GM12864 (cell line): ENCODE measurements at places on chromosomes 4 and X.

DNA sequence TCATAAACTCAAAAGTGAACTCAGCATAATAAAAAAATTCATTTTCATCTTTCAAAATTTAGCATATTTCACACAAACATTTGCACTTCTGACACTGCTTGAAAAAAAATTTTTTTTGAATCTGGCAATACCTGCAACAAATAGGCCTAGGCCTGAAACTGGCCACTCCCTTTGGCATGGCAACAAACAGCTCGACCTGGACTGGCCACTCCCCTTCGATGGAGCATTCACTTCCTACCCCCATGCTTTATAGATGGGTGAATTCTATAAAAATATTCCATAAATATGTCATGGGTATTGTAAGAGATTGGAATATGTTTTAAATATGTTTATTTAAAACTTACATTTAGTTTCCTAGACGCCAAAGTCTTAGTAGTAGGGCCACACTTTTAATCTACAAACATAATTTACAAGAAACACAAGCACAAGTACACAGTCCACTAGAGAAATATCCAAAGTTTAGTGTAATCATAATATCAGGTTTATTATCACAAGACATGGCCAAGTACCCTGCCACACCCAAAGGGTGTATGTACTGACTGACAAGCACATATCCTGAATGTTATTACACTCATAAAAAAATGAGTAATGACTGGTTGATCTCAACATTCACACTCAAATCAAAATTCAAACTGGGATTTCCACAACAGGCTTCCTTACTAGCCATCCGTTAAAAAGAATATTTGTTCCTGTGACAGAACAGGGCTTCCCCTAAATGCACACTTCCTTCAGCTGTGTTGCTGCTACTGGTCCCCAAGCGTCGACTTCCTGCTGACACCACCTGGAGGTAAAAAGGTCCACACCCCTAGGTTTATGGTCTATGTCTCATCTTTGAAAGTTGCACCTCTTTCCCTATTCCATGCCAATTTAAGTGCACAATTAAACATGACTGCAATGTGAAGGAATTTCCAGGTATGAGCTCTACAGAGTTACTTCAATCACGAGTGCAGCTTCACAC, 271.5 kb downstream of the NR3C2 start:
- no peak for DNase-seq

- DNase-seq, result no peak
These were observed 186.5 kb downstream of the MSL3 start for GRCh38 chrX:11944501-11944900.

DNA sequence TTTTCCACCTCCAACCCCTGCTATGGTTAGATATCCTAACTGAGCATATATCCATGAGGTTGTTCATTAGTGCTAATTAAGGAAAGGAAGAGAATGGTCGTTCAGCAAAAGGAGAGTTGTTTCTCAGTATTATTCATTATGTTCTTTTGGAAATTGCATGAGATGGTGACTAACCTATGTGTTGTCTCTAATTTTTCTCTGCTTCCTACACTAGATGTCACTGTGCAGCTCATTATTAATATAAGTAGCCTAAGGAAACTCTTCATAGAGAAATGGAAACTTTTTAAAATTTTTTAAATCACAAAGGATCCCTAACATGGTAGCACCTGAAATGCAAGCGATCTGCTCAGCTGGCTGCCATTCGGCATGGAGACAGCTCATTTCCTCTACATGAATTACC, 67.7 kb upstream of the FAM9A start:
- DNase-seq, result no peak

GRCh38 chr4:168999809-169000208, 10.2 kb downstream of the CBR4 start:
- no peak for DNase-seq

DNA sequence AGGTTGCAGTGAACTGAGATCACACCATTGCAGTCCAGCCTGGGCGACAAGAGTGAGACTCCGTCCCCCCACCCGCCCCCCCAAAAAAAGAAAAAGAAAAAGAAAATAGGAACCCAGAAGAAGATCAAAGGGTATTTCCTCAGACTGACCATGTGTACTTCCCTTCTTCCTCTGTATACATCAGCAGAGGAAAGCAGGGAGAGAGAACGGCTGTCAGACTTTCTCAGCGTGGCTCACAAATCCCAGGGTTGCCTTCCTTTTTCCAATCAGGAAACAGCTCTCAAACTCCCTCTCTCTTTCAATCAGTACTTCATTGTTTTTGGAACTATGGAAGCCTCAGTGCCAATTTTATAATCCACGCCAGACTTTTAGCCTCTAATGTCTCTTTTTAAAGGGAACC, 59.1 kb downstream of the CHRNA9 start:
- no peak for DNase-seq

DNA sequence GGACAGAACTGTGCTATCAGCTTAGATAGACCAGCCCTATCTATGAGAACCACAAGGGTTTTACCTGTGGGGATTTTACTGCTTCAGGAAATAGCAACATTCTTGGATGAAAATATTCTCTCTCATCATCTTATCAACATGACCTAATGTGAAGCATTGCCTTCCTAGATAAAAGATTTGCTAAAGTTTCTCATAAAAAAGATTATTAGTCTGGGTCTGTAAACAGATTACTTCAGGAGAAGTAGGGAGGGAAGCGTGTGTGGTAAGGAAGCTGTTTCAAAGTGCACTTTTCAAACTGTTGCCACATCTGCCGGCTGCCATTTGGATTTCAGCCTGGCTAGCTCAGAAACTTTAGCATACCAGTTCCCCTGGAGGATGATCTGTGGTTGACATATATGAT, at the start of gene NOX1:
NOX1 (minus strand) TSS at position 35 of the 400 bp plus-strand sequence. CDS start 220 bp downstream, outside the sequence.
- DNase-seq, result no peak

DNA sequence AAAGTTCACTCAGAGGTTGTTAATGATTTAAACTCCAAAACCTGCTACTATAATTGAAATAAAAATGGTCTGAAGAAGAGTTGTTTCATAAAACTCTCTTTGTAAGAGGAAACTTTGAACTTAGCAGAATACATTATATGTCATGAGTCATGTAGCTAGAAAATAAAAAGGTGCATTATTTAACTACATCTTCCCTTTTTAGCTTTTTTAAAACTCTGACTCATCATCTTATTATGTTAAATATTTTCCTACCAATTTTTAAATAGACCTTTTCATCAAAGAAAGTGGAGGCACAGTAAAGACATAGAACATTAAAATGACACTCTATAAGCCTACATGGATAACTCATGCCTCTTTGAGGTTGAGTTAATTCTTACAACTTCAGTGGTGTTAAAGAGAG, 1.2 kb upstream of the ZNF827 start:
- no peak for DNase-seq

GRCh38 chrX:154488336-154489075, 1.9 kb downstream of the SLC10A3 start:
- DNase-seq, result no peak

DNA sequence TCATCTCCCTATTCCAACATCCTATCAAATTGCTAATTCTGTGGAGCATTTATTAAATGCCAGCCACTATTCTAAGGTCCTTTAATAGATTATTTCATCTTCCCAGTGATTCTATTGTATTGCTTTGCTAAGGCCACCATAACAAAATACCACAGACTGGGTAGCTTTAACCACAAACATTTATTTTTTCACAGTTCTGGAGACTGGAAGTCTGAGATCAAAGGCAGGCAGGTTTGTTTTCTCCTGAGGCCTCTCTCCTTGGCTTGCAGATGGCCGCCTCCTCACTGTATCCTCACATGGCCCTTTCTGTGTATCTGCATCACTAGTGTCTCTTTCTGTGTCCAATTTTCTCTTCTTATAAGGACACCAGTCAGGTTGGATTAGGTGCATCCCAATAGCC, 64.5 kb downstream of the CPE start:
- DNase-seq, result no peak

GRCh38 chr4:112509243-112510141, 6.5 kb downstream of the NEUROG2 start:
- DNase-seq, result no peak
